Trophoblast cell (in vitro differentiated cells and primary cell): ENCODE measurements at places on chromosomes 7 and 10.

- DNase-seq, result no peak
Measured at GRCh38 chr7:32178677-32179366, 108.6 kb upstream of the PDE1C start.

- DNase-seq, result no peak
Measured at GRCh38 chr10:71966046-71967004, 2.1 kb downstream of the CHST3 start.

DNA sequence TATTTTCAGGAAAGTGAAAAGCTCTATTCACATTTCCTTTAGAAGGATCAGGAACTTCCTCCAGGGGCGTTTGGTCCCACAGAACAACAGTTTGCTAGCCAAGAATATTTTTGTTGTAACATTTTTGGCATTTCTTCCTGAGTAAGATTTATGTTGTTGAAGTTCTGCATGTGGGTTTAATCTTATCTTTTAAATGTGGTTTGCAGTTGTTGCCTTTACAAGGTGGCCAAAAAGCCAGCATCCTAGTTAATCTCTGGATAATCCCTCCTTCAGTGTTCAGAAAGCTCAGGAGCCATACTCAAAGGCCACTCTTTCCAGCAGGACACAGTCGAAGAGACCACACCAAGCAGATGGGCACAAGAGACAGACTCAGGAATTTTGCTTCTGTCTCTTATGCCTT, 30.0 kb downstream of the SLC26A4 start:
- DNase-seq, result peak; percentile 23

GRCh38 chr10:99976886-99977665, 32.7 kb downstream of the DNMBP start:
- DNase-seq, result peak; percentile 81

- no peak for DNase-seq
Measured at GRCh38 chr7:25263337-25263736, 35.1 kb upstream of the NPVF start.

- no peak for DNase-seq
Measured at GRCh38 chr7:20562461-20562860, 53.0 kb upstream of the ABCB5 start.

DNA sequence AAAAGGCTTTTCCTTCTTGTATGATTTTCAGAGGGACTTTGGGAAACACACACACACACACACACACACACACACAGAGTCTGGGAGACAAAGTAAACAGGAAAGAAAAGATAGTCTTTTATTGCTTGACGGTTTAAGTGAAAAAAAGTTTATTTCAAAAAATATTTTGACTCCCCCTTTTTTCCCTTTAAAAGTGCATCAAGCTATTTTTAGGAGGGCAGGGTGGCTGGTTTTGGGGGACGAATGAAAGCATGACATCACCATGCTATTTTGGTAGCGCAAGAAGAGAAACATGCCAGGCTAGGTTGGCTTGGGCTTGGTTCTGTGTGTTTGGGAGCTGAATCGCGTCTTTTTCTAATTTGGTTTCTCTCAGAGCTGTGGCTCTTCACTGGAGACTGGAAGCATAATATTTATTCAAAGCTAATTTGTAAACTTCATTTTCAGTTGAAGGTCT, 129.2 kb downstream of the BAMBI start:
- DNase-seq, result no peak

DNA sequence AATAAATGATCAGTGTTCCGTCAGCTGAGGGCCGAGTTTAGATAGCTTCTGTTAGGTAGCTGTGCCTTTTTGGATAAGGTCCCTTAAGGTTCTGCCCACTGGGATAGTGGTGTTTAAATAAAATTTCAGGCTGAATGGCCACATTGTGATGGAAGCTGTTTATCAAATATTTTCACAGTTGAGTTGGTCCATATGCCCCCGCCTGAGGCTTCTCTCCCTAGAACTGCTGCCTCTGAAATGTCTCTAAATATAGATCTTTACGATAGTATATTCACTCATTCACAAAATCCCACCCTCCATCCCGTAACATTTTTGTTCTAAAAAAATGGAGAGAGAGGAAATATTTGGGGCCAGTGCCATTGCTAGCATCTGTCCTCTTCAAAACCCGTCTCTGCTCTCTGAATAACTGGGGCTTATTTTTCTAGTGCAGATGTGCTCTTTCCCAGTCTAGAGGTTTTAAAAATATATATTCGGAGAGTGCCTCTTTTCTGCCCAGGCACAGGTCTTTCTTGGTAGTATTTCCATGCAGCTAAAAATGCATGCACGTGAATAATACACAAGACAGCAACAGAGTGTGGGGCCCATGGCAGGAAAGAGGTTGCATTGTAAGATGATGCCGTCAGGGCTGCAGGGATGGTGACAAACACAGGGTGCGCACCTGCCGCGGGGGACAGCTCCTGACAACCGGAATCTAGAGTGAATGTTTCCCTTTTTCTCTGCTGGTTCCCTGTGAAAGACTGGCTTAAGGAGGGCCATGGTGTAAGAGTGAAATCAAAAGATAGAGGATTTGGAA, 105.4 kb upstream of the BTBD16 start:
- DNase-seq, result no peak

DNA sequence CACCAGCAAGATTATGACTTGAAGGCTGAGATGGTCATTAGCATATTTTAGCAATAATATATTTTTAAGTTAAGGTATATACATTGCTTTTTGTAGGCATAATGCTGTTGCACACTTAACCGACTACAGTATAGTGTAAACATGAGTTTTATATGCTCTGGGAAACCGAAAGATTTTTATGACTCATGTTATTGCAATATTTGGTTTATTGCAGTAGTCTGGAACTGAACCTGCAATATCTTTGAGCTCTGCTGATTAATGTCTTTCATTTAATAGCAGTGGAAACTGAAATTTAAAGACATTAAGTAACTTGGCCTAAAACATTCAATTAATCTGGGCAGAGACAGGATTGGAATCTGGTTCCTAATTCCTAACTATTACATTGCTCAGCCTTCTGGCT, 266.7 kb upstream of the PLXDC2 start:
- no peak for DNase-seq

DNA sequence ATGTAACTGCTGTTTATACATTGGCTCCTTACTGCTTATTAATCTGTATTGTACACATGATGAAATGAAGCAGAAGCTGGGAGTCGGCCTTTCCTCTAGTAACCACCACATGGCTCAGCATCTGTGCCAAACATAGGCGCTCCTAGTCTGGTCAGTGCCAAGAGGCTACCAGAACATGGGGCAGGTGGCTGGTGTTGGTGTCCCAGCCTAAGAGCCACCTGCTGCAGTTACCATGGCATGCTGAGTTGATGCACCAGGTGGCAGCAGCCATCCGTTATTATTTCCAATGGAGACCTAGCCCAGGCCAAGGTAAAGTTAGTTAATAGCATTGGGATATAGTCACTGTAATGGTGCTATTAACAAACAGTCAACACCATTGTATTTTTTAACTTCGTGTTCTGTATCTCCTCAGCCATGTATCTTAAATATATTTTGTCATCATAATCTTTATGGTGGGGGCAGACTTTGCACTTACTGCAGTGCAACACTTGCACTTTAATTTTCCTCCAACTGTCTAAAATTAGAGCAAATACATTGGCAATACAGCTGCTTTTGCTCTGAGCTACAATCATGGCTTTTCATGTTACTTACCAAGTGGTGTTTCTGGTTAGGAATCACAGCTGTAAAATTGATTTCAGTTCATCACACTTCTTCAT, 33.1 kb downstream of the HBP1 start:
- peak; percentile 70 for DNase-seq

- DNase-seq, result peak; percentile 23
Measured at GRCh38 chr7:120729245-120729644, 128.7 kb downstream of the TSPAN12 start.

- DNase-seq, result no peak
Measured at GRCh38 chr7:6476596-6477317, 29.0 kb upstream of the DAGLB start.
